ENCODE measurements at places on chromosomes 11 and 22. TPM values are rescaled to one million over a fixed set of nuclear protein-coding genes. Genes with fewer than 3 reads are reported as not detected.
A peak's percentile ranks its signal among the peaks of the same experiment; 100 is the strongest.

SPTBN2 gene
- 1.7 TPM for total RNA-seq

PDGFB gene
- total RNA-seq = 6.7 TPM

MYRF gene
- total RNA-seq = 1.1 TPM

TRIM48 gene
- total RNA-seq = not detected

KCNQ1 gene
- total RNA-seq = 11.5 TPM

GRCh38 chr11:113979431-113979830 is 4.5 kb downstream of the HTR3A start:
- no peak for DNase-seq

- DNase-seq = no peak
These were observed 2.1 kb downstream of the OAF start for GRCh38 chr11:120212926-120213325.

GRCh38 chr22:34812631-34813030 is 253.3 kb upstream of the ISX start:
- DNase-seq = no peak

- DNase-seq = no peak
These were observed 17.9 kb downstream of the MYEOV start for GRCh38 chr11:69311767-69312385.

- no peak for DNase-seq
These were observed 117.6 kb upstream of the ARHGAP20 start for GRCh38 chr11:110829873-110830272.

- peak; percentile 49 for DNase-seq
These were observed 730 bp upstream of the TNNI2 start for GRCh38 chr11:1838077-1838425.

DNA sequence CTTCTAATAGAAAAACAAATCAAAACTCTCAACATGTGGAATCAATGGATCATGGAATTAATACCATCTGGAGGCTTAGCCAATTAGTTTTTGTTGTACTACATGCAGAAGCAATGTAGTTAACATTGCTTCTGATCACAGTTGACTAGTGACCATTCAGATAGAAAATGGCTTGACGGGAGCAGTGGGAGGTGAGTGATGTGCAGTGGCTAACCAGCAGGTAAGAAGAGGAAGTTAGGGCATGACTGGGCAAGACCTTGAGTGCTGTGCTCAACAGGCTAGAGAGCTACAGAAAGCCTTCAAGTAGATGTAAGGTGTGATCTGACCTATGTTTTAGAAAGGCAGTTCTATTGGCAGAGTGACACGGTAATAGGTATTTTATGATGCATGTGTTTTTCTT is 60.7 kb upstream of the ALKBH3 start:
- no peak for DNase-seq

DNA sequence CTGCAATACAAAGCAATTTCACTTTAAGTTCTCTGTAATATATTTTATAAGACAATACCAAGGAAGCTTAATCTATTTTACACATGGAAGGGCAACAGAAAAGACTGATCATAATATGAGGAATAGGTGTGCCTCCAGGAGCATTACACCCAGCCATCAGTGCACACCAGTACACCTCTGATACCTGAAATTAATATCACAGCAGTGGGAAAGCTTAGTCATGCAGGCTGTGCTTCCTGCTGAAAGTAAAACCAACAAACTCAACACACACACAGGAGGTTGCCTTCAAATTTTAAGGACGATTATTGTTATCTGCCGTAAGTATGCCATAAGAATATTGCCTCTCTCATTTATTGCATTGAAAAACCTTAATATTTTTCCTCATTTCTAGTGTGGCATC is 1119.1 kb upstream of the TENM4 start:
- DNase-seq = no peak

DNA sequence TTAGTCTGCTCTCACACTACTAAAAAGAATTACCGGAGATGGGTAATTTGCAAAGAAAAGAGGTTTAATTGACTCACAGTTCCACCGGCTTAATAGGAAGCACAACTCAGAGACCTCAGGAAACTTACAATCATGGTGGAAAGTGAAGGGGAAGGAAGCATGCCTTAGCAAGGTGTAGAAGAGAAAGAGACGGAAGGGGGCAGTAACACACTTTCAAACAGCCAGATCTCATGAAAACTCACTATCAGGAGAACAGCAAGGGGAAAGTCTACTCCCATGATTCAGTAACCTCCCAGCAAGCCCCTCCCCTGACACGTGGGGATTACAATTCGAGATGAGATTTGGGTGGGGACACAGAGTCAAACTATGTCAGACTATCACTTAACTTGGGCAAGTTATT is 236.6 kb upstream of the ANO3 start:
- no peak for DNase-seq

DNA sequence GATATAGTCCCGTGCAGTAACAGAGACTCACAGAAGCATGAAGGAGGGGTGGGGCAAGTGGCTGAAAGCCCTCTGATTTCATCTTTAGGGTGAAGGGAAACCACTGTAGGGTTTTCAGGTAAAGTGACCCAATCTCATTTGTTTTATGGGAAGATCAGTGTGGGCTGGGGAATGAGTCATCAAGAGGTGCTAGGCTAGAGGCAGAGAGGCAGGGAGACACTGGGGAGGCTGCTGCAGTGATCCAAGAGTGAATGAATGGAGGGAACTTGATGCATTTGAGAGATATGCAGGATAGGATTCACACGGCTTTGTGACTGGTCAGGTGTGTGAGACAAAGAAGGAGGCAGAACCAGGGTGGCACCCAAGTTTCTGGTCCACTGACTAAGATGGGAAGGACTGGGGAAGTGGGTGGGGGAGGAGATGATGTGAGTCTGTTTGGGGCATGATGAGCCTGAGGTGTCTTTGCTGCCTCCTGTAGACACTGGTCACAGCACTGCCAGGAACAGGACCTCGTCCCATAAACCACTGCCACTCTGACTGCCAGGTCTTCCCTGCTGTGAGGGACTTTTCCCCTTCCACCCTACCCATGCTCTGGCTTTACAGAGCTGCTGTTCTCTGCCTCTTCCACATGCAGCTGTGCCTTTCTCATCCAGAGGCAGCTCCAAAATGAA is 239.0 kb downstream of the TENM4 start:
- DNase-seq = no peak

- DNase-seq = no peak
These were observed 53.5 kb upstream of the CCDC188 start for GRCh38 chr22:20204311-20204710.

DNA sequence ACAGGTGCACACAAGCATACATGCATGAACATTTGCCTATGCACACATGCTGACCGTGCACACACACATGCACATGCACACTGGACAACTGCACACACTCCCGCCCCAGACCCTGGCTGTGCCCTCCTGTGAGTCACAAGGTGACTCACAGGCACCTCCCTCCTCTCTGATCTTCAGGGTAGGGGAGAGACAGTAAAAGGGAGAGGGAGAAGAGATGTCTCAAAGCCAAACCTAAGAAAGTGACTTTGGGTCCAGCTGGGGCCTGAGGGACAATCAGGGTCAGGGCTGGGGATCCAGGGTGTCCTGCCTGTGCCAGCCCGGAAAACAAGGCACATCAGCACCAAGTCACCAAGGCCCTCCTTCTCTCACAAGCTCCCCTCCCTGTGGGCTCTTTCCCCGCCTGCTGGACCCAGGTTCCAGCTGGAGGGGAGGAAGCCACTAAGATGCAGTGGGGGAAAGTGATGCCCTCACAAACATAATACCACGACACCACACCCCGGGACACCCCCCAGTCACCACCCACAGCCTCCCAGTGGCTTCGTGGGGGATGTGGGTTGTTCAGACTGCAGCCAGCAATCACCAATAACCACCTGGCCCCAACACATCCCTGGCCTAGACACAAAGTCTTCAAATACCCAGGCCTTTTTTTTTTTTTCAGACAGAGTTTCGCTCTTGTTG is 39.3 kb downstream of the PDGFB start:
- DNase-seq = peak; percentile 42

Measured in aorta (tissue), 5 donors.